Left kidney (tissue), 8 donors: ENCODE measurements at places on chromosomes 5 and 9. TPM values are rescaled to one million over a fixed set of nuclear protein-coding genes. Genes with fewer than 3 reads are reported as not detected.

MCIDAS gene
- 0.71 TPM for polyA plus RNA-seq

SLC6A19 gene
- 67.4 TPM for polyA plus RNA-seq

MCC gene
- polyA plus RNA-seq, result 33.2 TPM

ANKRD20A1 gene
- 6.1 TPM for polyA plus RNA-seq

ARHGEF37 gene
- 5.3 TPM for polyA plus RNA-seq

PFN3 gene
- polyA plus RNA-seq, result 2.0 TPM

TEK gene
- polyA plus RNA-seq, result 34.4 TPM

DTWD2 gene
- polyA plus RNA-seq, result 14.1 TPM

DOCK8 gene
- 15.2 TPM for polyA plus RNA-seq

CAMK4 gene
- polyA plus RNA-seq, result 6.1 TPM

ZNF462 gene
- 37.9 TPM for polyA plus RNA-seq

SURF2 gene
- polyA plus RNA-seq, result 17.7 TPM

ARL14EPL gene
- polyA plus RNA-seq, result not detected

SPACA9 gene
- polyA plus RNA-seq, result 7.8 TPM

SLC36A2 gene
- 21.0 TPM for polyA plus RNA-seq

IFNA13 gene
- polyA plus RNA-seq, result not detected

FGFR4 gene
- polyA plus RNA-seq, result 66.8 TPM

KIF4B gene
- 0.28 TPM for polyA plus RNA-seq
